ENCODE measurements at places on chromosomes 3 and 15.

GRCh38 chr3:32882603-32883025 lies 64.8 kb downstream of the TRIM71 start:
- peak; percentile 6 for DNase-seq

DNA sequence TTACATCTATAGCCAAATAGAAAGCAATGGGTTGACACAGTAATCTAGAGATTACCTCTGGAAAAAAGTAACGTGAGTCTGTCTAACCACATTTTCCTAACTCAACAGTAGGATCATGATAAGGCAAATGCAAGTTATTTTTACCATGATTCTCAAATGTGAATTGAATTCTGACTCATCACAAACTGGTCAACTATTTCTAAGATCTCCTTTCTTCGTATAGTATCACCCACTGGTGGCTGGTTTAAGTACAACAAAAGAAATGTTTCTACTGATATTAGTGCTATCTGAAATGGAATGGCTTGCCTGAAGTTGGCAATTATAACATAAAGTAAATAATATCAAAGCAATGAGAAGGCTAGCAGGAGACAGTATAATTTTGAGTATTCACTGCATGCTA lies 102.2 kb downstream of the ABI3BP start:
- no peak for DNase-seq

DNA sequence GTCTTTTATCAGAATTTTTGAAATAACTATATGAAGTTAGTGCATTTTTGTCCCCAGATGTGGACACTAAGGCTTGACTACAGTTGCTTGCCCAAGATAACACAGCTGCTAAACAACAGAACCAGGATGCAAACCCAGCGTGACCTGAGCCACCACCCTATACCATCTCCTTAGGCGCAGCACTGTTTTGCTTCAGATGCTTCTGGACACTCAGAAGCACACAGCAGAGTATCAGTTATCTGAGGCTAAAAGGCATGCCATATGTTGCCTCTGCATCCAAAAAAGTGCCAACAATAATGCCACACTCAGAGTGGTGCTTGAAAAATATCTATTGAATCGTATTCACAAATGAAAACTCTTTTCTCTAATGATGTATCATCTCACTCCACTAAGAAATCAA lies 24.5 kb downstream of the KCNMB2 start:
- no peak for DNase-seq

DNA sequence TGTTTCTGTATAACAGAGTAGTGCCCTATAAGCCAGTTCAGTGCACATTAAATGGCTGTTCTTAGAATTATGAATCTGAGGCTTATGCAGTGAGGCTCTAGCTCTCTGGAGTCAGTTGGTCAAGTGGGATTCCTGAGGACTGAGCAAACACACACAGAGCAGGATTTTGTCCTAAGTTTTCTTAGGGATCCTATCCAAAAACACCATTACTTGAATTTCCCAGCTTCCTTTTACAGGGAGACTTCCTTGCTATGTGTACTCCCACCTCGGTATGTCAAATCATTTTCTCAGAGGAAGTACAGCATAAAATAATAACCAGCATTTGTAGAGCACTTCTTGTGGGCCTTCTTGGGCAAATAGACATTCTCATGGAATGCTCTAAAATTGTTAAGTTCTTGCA lies 63.1 kb upstream of the GOLGA6B start:
- no peak for DNase-seq

DNA sequence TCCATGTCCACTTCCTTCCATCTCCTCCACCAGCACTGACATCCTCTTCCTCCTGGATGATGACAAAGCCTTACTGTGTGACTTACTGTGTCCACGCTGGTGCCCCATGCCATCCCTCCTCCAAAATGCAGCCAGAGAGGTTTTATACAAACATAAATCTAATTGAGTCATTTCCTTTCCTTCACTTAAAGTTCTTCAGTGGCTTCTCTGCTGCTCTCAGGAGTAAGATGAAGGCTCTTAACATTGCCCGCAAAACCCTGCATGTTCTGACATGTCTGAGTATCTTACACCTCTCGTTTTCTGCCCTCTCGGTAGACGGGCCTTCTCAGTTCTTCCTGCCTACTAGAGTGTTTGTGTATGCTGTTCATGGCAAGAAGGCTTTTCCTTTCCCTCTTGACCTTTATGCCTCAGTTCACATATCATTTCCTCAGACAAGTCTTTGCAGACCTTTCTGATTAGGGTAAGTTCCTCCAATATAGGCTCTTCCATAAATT lies 175.5 kb downstream of the CFAP20DC start:
- DNase-seq: no peak

DNA sequence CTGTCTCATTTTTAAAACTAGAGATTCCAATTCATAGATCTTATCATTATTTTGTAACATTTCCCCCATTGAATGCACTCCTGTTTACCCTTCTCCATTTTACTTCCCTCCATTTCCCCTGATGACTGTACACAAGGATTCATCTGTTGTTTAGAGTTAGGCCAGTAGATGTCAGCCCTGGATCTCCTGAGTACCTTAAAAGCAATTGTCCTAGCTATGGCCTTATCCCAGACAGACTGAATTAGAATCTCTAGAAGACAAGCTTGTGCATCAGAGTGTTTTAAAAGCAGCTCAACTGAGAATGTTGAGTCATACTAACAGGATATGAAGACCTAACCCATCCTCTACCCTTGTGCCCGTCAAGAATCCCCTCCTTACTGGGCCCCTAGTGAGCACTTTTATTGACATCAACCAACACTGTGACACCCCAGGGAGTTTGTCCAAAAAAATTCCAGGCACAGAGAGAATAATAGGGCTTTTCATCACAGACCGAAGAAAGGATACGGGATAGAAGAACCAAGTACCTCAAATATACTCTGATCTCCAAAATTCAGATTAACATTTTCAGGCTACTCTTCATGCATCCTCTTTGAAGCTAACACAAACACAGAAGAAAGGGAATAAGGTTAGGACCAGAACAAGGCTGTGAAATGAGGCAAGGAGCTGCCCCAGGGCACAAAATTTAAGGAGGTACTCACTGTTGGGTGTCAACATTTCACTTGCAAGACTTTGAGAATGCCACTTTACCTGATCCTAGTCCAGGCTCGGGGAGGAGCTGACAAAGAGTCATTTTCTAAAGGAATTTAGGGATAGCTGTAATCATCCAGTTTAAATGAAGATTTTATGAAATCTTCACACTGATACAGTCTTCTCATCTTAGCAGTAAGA lies 17.1 kb downstream of the ZBED2 start:
- DNase-seq: peak; percentile 49

- DNase-seq: no peak
Measured at GRCh38 chr15:44186705-44187104, 8.4 kb downstream of the FRMD5 start.

DNA sequence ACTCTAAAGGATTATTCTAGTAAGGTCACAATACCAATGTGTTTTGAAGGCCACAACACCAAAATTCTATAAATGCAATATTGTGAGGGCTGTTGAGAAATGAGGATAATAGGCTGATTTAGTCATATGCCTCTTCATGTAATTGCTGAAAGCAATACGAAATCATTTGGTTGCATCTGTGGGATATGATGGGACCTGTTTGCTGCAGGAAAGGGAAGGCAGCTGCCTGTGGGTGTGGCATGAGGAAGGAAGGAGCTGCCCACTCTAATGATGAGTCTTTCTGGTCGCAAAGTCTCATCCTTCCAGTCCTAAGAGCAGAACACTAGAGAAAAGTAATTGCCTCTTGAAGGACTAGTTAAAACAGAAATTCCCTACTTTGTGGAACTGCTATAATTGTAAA lies 245.3 kb upstream of the ZPLD1 start:
- DNase-seq: no peak

DNA sequence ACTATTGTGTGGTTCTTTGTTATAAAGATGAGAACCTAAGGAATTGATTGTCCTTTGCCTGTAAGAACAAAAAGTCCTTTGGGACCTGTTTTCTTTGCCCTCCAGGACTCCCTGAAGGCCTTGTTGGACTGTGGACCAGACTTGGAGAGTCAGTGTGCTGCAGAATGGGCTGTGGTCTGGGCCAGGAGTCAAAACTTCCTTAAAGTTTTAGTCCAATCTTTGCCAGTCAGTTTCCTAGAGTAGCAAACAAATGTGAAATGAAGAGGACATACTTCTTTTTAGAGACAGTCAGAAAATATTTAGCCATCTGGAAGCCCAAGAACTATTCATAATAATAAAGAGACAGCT lies 45.4 kb downstream of the PDE8A start:
- no peak for DNase-seq

- DNase-seq: no peak
Measured at GRCh38 chr3:141100531-141101320, 49.6 kb downstream of the SPSB4 start.

DNA sequence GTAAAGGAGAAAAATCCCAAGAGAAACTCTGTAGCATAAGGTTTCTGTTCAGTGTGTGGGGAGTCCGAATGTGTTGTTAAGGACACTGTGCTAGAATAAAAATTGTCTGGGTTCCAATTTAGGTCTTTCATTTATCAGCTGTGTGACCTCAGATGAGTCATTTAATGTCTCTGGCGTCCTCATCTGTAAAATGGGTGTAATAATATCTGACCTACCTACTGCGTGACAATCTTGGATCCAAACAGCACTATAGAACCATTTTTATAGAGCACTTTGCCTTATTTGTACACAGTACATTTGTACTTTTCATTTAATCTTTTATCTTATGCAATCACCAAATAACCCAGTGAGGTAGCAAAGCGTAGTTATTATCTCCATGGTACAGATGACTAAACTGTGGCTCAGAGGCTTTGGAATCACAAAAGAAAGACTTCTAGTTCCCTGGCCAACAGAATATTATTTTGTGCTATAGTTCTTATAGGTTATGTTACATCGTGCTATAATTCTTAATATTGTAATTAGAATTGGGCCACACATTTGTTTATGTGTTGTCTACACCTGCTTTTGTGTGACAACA lies 46.6 kb upstream of the TNIK start:
- DNase-seq: no peak

- no peak for DNase-seq
Measured at GRCh38 chr3:66991459-66991858, 6.6 kb upstream of the KBTBD8 start.

- no peak for DNase-seq
Measured at GRCh38 chr3:187098923-187099512, 40.3 kb downstream of the RPL39L start.

GRCh38 chr15:68348606-68349005 lies 71.1 kb downstream of the FEM1B start:
- no peak for DNase-seq

- DNase-seq: no peak
Measured at GRCh38 chr3:55826731-55827496, 339.8 kb upstream of the WNT5A start.

DNA sequence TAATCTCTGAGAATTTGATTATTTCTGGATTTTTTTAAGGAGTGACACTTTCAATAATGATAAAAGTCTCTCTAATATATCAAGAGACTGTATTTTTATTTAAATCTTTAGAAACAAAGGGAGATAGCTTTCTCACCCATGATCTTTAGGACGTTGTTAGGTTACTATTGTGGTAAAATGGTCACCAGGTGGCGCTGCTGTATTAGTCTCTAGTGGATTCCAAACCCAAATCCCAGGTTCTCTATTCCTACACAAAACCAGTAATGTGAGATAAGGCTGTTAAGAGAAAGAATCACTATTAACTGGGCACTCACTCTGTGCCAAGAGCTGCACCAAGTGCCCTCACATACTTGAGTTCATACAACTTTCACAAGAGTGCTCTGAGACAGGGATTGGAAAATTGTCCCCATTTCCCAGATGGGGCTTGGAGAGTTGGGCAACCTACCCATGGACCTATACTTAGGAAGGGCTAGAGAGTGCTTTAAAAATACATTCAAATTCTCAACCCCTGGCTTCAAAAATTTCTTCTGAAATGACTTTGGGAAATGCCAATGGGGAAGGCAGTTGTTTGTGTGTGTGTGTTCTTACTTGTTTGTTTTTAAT lies 593.4 kb upstream of the TGFBR2 start:
- DNase-seq: peak; percentile 44

Data from CD4-positive, alpha-beta T cell treated with Interleukin-17A for 1 hour (primary cell).